Muscle of arm (tissue), 14 donors: ENCODE measurements at places on chromosomes 16 and 17.
A peak's percentile ranks its signal among the peaks of the same experiment; 100 is the strongest.

- no peak for DNase-seq
These were observed 8.8 kb upstream of the LPCAT2 start for GRCh38 chr16:55499951-55500529.

GRCh38 chr16:51137097-51137496 lies 14.0 kb downstream of the SALL1 start:
- no peak for DNase-seq

GRCh38 chr16:79628501-79628975 lies 28.0 kb upstream of the MAF start:
- DNase-seq = no peak

GRCh38 chr16:11350921-11351335 lies 5.7 kb downstream of the RMI2 start:
- peak; percentile 79 for DNase-seq

- DNase-seq = no peak
These were observed 18.2 kb upstream of the ATF7IP2 start for GRCh38 chr16:10367616-10368188.

DNA sequence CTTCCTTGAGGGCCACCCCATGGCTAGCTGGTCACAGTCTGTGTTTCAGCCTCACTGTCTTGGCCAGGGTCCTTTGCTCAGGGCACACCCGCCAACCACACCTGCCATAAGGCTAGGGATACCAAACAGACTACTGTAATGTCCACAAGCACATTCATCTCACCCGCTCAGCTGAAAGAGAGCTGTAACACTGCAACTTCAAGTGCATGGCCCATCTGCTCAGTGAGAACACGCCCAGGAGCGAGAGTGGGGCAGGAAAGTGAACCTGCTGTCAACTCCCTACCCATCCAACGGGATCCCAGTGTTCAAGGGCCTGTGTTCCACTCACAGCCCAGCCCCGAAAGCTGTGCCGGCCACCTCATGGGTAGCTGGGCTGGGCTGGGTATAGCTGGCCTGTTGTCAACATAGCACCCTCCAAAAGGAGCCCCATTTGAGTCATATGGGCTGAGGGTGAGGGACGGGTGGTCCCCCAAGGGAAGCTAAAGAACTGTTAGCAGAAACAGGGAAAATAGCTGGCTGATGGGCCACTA lies 55.7 kb downstream of the SCNN1B start:
- DNase-seq = no peak

DNA sequence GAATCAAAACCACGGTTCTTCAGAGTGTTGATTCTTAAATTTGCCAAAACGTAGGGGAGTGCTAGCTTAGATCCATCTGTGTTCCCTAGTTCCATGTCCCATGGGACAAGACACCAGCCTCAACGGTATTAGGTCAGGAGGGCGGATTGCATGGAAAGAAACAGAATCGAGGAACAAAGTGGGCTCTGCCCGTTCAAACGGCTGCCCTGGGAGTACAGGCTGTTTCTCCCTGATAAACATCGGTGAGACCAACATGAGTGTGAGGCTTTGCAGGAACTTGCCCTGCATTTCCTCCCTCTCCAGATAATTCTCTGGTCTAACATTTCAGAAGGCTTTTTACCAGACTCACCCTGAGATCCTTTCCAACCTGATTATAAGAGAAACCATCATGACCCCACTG lies 82.2 kb downstream of the MRM3 start:
- no peak for DNase-seq

- no peak for DNase-seq
These were observed 38.9 kb downstream of the USP31 start for GRCh38 chr16:23110257-23110899.

DNA sequence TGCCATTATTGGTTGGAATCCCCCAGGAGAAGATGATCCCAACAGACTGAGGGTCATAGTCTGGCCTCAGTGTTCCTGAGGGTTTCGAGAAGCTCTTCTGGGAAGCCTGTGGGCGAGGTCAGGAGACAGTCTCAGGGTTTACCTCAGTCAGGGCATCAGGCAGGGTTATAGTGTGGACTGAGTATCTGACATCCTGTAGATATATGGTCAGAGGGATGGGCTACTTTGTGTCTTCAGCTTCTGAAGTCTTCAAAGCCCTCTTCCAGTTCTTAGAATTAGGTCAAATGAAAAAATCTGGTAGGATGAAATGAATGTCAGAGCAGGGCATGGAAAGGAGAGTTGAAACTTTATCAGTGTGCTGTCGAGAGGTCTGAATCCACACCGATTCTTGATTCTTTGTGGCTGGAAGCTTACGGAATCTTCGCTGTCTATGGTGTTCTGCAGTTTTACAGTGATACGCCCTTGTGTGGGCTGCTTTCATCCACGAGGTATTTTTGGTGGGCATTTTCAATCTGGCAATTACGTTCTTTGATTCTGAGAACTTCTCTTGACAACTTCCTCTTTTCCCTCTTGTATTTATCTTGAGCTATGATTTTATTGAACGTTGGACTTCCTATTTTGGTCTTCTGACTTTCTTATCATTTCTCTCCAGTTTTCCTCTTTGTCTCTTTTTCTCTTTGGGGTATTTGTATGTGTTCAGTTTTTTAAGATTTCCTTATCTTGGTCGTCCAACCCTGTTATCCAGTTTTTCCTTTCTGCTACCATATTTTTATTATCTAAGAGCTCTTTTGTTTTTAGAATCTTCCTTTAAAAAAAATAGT lies 30.4 kb downstream of the BPTF start:
- DNase-seq = no peak

DNA sequence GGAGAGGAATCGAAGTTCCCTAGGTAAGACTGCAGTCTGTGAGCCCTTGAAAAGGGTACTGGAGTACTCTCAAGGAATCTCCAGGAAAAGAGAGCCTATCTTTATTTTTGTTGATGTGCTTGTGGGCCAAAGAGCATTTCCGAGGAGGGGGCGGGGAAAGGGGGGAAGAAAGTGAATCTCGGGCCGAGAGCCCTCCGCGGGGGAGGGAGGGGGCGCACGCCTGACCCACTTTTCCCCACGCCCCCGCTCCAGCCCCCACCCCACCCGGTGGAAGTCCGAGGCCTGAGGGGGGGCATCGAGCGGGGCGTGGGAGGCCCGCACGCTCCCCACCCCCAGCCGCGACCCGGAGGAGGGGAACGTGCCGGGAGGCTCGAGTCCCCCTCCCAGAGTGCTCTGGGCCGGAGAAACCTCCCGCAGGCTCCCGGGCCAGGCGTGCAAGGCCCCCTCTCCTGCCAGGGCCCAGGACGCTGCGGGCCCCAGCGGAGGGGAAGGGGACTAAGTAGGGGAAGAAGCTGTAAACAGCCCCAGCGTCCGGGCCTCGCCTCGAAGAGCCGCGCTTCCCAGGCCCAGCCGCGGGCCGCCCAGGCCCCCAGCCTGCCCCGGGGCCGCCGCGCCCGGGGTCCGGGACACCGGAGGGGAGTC lies 444 bp downstream of the HELZ start:
- no peak for DNase-seq

GRCh38 chr16:389352-389751 lies 7.6 kb upstream of the PGAP6 start:
- DNase-seq = no peak

DNA sequence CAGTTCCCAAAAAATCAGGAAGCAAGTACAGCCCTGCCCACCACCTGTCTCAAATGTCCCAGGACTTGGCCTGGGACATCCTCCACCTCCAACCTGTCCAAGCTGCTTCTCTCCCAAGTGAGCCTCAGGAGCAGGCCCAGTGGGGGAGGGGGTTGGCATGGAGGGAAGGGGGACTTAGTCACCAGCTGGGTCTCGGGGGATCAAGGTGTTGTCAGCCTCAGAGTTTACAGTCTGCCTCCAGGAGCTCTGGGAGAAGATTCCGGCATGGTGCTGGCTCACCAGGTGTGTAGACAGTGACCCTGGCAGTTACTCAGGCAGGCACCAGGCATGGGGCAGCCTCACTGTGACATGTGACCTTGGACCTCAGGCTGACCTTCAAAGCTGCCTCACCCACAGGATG lies 19.7 kb downstream of the ZNF423 start:
- no peak for DNase-seq

DNA sequence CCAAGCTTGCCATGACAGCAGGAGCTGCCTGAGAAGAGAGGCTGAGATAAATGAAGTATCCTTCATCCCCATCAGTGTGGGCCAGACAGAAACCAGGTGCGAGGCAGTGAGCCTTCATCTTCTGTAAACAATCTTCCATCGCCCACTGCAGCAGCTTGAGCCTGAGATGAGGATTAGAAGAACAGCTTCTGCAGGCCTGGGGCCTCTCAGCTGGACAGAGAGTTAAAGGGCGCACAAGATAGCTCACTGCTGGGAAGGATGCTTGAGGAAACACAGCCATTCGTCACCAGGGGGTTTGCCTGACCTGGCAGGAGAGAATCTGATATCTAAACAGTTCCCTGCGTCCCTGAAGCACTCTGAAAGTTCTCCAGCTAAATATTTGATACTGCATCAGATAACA lies 27.1 kb downstream of the HOXB1 start:
- no peak for DNase-seq

DNA sequence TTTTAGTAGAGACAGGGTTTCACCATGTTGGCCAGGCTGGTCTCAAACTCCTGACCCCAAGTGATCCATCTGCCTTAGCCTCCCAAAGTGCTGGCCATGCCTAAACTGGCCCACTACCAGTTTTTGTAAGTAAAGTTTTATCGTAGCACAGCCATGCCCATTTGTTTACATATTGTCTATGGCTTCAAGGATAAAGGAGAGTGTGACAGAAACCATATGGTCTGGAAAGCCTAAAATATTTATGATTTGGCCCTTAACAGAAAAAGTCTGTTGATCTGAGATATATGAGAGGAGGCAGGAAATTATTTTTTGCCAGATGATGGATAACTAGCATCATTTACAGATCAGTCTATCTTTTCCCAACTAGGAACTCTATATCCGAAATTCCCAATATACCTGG lies 4.5 kb downstream of the AKAP10 start:
- no peak for DNase-seq
